PC-3 (cell line): ENCODE measurements at places on chromosomes 4 and X. TPM values are rescaled to one million over a fixed set of nuclear protein-coding genes. Genes with fewer than 3 reads are reported as not detected.

Gene TEX13B
- total RNA-seq = not detected in 2 replicates

Gene HHIP
- 1.2 and 2.3 TPM in 2 replicates for total RNA-seq

Gene STOX2
- 2.1 and 3.6 TPM in 2 replicates for total RNA-seq

Gene SPACA5
- not detected in 2 replicates for total RNA-seq

Gene CETN2
- total RNA-seq = 40.9 and 42.9 TPM in 2 replicates

Gene AFF2
- not detected in 2 replicates for total RNA-seq

Gene SMIM10
- not detected in 2 replicates for total RNA-seq

Gene USP9X
- 63.5 and 81.4 TPM in 2 replicates for total RNA-seq

Gene FDCSP
- not detected in 2 replicates for total RNA-seq

GRCh38 chr4:98542011-98542410, 116.4 kb downstream of the TSPAN5 start:
- DNase-seq = peak; percentile 68

DNA sequence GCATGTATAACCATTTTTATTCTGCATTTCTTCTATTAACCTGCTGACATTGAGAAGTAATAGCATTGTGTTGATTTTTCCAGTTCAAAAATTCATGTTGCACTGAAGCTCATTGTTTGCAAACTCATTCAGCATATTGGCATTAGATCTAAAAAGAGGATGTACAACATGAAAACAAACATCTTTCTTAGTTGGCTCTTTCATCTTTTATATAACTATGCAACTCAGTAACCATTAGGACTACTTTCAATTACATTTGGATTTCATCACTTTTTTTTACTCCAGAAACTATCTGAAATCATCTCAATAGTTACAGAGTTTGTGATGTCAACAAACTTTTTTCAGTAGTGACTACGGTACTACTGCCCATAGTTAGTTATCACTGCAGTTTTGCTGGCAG, 346.0 kb upstream of the EPHA5 start:
- no peak for DNase-seq

DNA sequence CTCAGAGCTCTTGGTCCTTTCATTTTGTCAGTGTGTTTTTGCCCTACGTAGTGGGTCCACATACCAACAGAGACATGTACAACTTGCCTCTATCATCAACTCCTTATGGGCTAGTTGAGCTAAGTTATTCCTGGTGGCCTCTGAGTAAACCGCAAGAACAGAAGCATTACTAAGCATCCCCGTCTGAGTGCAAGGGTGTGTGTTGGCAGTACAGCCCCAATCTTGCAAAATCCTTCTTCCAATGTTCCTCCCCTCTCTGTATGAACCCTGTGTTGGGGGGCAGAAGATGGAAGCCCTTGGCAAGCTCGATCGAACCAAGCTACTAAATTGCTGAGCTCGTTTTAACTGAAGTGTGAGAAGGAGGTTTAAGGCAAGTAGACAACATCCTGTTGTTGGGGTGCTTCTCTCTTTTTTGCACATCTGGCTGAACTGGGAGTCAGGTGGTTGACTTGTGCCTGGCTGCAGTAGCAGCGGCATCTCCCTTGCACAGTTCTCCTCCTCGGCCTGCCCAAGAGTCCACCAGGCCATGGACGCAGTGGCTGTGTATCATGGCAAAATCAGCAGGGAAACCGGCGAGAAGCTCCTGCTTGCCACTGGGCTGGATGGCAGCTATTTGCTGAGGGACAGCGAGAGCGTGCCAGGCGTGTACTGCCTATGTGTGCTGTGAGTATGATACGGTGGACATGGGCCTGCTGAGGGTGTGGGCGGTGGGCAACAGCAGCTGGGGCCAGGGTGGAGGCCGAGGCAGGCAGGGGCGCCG, at the start of gene SH2D1A:
Gene SH2D1A (plus strand): TSS at position 447 of the 760 bp plus-strand sequence. CDS start 80 bp downstream, at position 527.
- DNase-seq = no peak

DNA sequence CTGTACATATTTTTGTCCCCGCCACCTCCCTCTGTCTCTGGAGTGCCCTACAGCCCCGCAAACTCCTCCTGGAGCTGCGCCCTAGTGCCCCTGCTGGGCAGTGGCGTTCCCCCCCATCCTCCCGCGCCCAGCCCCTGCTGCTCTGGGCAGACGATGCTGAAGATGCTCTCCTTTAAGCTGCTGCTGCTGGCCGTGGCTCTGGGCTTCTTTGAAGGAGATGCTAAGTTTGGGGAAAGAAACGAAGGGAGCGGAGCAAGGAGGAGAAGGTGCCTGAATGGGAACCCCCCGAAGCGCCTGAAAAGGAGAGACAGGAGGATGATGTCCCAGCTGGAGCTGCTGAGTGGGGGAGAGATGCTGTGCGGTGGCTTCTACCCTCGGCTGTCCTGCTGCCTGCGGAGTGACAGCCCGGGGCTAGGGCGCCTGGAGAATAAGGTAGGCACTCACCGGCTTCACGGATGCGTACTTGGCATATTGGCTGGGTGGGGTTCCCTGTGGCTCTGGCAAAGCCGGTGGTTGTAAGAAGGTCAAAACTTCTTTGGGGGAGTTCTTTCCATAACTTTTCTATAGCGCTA, 653 bp downstream of the HHIP start:
- no peak for DNase-seq

DNA sequence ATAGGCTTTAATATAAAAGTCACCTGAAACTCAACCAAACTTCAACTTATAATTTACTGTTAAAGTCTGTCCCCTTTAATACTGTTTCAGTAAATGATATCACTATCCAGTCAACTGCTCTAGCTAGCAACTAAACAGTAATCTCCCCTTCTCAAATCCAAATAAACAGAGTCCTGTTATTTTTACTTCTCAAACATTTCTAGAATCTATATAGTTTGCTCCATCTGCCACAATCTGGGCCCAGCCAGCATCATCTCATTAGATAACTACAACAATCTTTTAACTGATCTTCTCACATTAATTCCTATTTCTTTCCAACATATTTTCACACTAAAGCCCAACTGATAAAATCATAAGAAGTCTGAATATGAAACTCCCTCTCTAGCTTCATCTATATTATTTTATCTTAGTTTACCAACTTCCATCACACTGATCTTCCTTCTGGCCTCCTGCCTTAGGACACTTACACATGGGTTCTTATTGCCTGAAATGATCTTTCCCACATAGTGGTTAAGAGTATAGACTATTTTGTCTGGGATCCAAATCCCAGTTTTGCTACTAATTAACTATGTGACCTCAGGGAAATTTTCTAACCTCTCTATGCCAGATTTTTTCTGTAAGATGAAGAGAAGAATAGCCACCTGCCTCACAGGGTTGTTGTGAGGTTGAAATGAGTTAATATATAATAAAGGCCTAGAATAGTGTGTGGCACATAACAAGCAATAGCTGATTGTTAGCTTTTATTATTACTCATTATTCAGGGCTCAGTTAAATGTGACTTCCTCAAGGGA, 18.6 kb downstream of the TBCK start:
- no peak for DNase-seq

DNA sequence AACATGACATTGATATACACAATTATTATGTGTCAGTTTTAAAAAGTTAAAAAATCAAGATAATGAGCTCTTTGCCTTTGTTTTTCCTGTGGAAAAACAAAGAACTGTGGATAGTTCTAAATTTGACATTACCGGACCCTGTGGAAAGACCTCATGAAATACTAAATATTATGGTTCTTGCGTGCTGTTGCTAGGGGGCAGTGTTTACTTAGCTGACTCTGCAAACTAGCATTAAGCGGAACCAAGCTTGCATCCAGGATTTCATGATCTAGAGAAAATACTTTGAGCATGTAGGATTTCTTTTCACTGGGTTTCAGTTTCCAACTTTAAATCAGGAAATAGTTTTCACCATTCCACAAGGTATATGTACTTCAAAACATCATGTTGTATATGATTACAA, 33.6 kb downstream of the CLCN4 start:
- DNase-seq = peak; percentile 77

GRCh38 chr4:38669208-38669607, 5.2 kb downstream of the KLF3 start:
- DNase-seq = no peak

DNA sequence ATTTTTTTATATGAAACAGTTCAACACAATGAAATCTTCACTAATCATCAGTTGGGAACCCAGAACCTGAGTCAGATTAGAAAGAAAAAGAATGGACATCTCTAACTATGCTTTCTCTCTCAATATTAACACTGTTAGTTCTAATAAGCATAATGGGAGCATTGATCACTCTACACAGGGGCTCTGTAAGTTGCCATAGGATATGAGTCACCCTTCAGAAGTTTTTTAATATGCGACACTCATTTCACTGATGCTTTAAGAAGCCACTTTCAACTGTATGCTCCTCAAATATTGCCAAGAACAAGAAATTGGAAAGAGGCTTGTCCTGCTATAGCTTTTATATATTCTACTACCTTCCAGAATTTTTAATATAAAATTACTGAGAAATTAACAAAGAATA, 187.0 kb downstream of the AASDH start:
- peak; percentile 56 for DNase-seq

GRCh38 chr4:79492148-79492547, 84.1 kb upstream of the GK2 start:
- no peak for DNase-seq

GRCh38 chr4:123244137-123244536, 152.5 kb upstream of the SPRY1 start:
- no peak for DNase-seq

DNA sequence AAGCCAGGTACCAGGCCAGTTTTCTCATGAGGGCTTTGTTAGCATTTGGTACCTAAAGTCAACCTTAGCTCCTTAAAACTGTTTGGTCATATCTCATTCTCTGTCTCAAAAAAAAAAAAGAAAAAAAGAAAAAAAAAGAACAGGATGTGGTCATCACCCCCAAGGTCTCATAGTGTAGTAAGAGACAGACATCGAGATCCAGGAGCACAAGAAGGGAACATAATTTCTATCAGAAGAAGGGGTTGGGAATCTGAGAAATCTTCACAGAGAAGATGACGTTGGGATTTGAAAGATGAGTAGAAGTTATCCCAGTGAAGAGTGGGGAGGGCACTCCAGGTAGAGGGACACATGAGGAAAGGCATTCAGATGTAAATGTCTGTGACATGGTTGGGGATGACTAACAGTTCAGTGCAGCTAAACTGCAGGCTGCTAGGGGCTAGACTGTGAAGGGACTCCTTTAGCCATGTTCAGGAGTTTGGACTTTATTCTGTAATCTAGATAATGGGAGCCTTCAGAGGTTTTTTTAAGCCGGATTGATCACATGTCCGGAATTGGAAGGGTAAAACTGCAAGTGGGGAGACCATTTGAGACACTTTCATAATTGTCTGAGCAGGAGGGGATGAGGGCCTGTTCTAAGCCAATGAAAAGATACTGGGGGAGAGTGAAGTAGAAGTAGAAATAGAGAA, 26.9 kb upstream of the GJB1 start:
- no peak for DNase-seq

DNA sequence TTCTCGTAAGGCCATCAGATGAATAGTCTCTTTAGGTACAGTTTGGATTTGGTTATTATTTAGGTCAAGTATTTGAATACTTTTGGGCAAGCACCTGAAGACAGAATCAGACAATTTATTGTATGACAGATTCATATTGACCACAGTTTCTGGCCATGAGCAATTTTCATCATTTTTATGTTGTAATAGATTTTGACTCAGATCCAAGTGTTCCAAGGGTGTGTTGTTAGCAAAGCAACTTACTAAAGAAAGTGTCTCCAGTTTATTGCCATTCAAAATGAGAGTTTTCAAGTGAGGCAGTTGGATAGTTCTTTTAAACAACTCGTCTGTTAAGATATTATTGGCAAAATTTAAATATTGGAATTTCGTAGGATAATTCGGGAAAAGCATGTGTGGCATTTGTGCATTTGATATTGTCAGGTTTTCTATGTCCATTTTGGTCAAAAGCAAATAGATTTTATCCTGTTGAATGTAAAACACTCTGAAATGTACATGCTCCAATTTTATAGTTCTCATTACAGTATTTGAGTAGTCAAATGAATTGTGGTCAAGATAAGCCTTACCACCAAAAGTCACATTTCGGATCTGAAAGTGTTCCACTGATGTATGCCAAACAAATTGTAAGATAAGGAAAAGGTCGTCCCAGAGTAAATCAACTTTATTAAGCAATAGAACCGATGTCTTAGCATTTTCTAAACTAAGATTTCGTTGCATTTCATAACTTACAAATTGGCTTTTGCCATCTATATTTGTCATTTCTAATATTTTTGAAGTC, 8.4 kb downstream of the TLR10 start:
- DNase-seq = peak; percentile 28

GRCh38 chr4:152180369-152180768, 355.5 kb downstream of the FBXW7 start:
- DNase-seq = no peak

DNA sequence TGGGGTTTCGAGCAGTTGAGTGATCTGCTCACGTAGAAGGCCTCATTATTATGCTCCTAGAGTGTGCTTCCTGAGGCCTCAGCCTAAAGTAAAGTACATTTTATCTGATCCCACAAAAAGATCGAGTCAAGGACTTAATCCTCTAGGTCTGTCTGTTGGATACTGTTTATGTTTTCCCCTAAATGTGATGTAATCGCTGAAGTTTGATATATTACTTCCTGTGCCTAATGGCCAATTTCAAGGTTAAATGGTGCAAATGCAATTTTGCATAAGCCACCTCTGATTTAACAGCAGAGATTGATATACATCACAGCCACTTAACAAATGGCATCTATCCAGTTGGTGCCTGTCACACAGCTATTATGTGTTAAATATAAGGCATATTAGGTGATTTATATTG, 19.4 kb upstream of the SERTM2 start:
- DNase-seq = no peak

GRCh38 chrX:47571215-47571614, 10.2 kb downstream of the ARAF start:
- no peak for DNase-seq

DNA sequence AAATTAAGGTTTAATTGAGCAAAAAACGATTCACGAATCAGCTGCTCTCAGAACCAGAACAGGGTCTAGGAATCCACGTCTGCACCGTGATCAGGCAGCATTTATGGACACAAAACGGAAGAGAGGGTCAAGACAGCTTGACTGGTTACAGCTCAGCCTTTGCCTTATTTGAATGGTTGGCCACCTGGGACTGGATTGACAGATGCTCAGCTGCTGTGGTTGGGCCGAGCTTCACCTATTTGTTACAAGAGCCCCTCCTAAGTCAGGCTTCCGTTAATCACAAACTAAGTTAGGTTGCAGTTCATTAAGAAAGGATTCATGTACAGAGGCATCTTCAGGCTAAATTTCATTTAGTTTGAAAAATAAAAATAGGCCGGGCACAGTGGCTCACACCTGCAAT, 50.6 kb upstream of the MAN2B2 start:
- no peak for DNase-seq
